D721Med (cell line): ENCODE measurements at places on chromosomes 2 and 18.

DNA sequence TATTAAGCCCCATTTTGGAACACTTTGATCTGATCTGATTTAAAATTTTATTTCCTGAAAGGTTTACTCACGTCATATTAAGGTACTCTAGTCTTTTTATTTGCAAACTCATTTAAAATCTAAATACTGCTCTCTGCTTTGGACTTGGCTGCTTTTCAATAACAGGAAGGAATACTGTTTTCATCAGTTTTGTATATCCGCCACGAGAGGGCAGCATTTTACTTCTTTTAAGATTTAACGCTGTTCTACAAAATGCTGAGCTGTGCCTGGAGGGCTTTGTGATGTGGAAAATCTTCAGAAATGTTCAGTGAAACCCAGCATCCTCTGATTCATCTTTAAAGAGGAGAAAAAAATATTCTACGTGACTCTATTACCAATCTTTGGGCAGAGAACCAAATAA lies 37.5 kb upstream of the SLC38A11 start:
- no peak for DNase-seq

GRCh38 chr2:236698016-236698627 lies 128.5 kb downstream of the ACKR3 start:
- no peak for DNase-seq

DNA sequence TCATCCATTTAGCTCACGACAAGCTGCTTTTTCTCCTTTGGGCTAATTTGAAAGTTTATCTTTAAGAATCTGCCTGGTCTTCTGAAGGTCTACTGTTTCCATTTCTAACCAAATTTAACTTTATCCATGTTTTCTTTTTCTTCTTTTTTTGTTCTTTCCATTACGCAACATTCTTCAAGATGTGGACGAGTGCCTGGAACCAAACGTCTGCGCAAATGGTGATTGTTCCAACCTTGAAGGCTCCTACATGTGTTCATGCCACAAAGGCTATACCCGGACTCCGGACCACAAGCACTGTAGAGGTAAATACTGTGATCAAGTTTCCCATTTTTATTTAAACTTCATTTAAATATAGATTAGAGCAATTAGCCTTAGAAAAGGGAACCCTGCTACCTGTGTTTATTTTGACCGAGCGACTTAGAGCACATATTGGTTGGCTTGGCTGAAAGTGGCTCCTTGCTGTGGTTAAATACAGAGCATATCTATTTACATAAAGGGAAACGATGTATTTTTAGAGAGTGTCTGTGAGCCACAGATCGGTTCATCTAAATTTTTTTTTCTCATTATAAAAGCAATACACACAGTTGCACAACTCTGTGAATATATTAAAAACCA lies 183.4 kb upstream of the RASGRP3 start:
- no peak for DNase-seq

- DNase-seq = no peak
Observed at GRCh38 chr2:170218456-170218855, 40.5 kb downstream of the MYO3B start.

GRCh38 chr18:12086677-12087470 lies 6.8 kb upstream of the ANKRD62 start:
- no peak for DNase-seq

- no peak for DNase-seq
Observed at GRCh38 chr18:29160170-29160569, 983.2 kb upstream of the CDH2 start.

- DNase-seq = no peak
Observed at GRCh38 chr18:48674758-48675351, 136.0 kb downstream of the CTIF start.

- DNase-seq = no peak
Observed at GRCh38 chr2:223058952-223059716, 7.1 kb downstream of the KCNE4 start.

- no peak for DNase-seq
Observed at GRCh38 chr2:20487392-20488174, 40.7 kb downstream of the RHOB start.

DNA sequence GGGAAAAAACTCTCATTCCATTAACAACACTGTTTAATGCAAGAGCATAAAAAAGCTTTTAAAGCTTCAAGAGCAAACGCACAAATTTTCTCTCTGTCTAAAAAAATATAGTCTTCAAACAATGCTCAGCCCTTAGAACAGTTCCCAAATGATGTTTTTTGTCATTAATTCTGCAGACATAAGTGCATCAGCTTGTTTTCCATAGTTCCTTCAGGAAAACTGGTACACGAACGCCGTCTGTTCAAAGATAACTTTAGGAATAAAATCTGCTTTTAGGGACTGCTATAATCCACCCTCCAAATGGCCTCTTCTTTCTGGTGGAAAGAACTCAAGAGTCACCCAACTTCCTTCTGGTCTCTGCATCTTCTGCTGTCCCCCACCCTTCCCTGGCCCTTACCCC lies 98.2 kb upstream of the SLC66A3 start:
- no peak for DNase-seq

GRCh38 chr2:150191349-150191748 lies 296.1 kb downstream of the RND3 start:
- no peak for DNase-seq

DNA sequence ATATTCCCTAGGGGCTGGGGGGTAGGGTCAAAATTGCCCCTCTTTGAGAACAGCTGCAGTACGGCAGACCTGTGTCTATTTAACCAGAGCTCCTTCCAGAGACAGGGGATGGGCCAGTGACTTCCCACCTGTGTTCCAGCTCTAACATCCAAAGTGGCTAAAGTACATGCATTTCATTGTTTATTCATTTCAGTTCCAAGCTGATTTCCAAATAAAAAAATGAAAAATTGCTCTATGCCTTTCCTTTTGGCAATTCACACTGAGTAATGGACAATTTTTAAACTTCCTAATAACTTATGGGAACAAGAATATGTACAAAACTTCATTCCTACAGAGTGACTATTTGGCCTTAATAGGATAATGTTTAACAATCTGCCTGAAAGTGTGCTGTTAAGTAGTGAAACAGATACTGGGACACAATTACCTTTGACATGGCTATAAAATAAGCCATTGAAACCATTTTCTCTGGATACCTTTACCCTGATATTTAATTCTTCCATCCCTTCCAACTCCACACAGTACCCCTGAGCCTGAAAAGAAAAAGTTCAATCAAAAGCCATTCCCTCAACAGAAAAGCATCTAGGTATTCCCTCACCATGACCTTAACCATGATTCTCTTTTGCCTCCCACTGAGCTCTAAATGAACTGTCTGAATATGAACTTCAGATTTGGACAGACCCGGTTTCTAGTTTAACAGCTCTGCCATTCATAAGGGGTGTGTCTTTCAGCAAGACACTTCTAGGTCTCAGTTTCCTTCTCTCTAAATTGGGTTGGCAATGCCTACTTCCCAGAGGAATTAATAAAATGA lies 73.1 kb downstream of the RDH14 start:
- DNase-seq = no peak

- DNase-seq = no peak
Observed at GRCh38 chr2:137449454-137449853, 514.8 kb upstream of the HNMT start.

DNA sequence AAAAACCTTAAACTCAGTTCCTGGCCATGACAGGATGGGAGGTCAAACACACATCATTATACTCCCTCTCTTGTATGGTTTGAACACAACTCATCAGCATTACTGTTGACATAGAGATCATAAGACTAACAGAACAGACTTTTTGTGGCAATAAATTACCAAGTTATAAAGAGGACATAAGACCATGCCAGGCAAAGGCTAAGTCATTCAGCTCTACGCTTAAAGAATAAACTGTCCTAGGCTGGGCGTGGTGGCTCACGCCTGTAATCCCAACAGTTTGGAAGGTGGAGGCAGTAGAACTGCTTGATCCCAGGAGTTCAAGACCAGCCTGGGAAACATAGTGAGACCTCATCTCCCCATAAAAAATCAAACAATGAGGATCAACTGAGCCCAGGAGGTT lies 16.4 kb downstream of the NLRC4 start:
- no peak for DNase-seq

GRCh38 chr2:49973436-49973835 lies 819.1 kb upstream of the FSHR start:
- no peak for DNase-seq

DNA sequence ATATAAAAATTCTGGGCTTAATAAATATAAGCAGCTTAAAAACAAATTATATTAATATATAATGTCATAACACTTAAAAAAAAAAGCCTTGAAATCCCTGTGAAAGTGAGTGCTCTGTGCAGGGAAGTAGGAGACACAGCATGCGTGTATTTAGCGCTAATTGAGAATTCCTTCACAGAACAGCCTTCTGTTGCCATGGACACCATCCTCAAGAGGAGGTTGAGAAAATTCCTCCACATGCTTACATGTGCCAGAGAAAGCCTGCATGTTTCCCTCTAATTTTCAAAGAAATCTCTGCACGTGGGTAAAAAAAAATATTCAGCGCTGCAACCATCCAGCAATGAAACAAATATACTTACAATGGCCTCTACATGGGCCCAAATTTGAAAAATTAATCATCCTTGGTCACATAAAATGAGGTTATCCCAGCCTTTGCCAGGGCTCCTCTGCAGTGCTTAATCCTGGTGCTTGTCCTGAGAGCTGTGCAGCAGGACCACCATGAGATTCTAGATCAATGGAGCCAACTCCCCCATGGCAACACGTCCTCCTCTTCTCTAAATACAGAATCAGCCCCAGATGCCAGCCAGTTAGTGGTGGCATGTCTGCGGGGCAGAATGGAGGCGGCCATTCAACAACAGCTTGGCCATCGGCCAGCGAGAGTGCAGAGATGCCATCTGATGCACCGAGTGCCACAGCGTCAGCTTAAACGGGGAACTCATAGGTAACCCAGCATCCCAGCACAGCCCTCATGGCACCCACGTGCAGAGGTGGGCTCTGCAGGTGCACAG lies 228.0 kb downstream of the MYT1L start:
- DNase-seq = no peak

DNA sequence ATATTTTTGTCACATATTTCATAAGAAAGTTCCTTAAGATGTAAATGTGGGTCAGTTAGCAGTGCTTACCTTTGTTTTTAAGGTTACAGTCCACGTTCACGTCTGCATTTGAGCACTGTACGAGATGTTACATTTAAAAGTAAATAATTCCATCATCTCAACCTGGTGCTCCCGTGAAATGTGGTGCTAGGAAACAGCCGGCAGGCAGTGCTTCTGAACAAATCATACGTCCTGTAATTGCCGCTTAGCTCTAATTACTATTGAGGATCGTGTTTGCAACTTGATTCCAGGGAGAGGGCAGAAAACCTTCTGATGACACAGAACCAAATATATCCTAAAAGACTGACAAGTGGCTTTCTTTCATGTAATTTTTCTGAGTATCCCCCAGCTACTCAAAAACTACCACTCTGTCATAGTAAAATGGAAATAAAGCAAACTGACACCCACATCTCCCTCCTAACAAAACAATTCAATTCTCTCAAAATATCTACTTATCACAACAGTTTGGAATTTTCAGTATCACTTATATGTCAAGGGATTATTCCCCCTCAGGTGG lies 297.8 kb upstream of the SESTD1 start:
- no peak for DNase-seq

DNA sequence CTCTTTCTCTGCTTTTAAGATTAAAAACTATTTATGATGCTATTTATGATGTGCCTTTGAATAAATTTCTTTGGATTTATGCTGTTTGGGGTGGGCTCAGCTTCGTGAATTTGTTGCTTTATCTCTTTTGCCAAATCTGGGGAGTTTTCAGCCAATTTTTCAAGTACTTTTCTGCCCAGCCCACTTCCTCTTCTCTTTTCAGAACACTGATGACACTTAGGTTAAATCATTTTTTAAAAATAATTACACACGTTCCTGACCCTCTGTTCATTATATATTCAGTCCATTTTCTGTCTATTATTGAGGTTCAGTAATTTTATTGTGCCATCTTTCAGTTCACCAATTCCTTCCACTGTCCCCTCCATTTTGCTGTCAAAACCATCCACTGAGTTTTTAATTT lies 14.8 kb upstream of the BCL2L11 start:
- no peak for DNase-seq

- DNase-seq = no peak
Observed at GRCh38 chr2:69222953-69223658, 163.9 kb downstream of the GFPT1 start.

DNA sequence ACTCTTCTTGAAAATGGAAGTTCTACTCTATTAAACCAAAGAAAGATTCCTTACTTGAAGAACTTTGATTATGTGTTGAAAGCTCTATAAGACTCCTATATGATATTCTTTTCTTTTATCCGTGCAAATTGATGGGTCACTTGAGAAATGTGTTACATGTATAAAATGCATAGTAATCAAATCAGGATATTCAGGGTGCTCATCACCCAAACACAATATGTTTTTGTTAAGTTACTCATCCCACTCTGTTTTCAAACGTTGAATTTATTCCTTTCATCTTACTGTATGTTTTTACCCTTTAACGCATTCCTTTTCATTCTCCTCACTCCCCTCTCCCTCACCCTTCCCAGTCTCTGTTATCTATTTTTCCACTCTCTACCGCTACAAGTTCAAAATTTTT lies 305.5 kb upstream of the KYNU start:
- DNase-seq = no peak

DNA sequence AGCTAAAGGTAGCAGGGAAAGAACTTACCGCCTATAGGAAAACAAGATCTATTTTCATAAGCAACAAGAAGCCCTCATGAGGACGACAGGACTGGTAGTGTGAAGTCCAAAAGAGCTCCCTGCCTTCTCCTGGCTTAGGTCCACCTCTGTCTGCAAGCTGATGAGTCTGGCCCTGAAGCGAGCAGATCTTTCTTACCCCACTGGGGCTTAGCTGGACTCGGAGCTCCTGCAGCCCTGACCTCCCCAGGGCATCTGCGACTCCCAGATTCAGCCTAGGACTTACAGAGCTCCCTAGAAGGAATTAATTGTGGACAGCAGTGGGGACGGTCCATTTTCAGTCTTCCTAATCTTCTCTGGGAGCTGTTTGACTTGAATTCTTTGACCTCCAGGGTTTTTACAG lies 53.7 kb downstream of the MCFD2 start:
- DNase-seq = no peak

- DNase-seq = no peak
Observed at GRCh38 chr18:36826556-36826955, 2.2 kb downstream of the TPGS2 start.

- no peak for DNase-seq
Observed at GRCh38 chr2:184527058-184527457, 71.3 kb upstream of the ZNF804A start.

DNA sequence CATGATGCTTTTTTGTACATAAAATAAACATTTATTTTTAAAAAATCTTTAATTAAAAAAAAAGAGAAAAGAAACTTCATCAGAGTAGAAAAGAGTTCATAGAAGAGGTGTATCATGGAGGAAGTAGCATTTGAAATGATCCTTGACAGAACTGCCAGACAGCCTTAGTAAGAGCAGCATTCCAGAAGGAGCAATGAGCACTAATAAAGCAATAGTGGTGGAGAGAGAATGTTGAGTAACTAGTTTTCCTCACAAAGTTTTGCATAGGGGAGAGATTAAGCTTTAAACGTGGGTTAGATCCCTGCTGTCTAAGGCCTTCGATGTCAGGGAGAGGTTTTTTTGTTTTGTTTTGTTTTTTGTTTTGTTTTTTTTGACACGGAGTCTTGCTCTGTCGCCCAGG lies 29.8 kb upstream of the METTL21A start:
- no peak for DNase-seq

- no peak for DNase-seq
Observed at GRCh38 chr18:76553715-76554546, 58.9 kb upstream of the ZNF516 start.
